Left ventricle myocardium superior (tissue), 1 donor: ENCODE measurements at places on chromosomes 7 and 10. TPM values are rescaled to one million over a fixed set of nuclear protein-coding genes. Genes with fewer than 3 reads are reported as not detected.

The NUTM2A gene
- total RNA-seq = 1.9 TPM

DNA sequence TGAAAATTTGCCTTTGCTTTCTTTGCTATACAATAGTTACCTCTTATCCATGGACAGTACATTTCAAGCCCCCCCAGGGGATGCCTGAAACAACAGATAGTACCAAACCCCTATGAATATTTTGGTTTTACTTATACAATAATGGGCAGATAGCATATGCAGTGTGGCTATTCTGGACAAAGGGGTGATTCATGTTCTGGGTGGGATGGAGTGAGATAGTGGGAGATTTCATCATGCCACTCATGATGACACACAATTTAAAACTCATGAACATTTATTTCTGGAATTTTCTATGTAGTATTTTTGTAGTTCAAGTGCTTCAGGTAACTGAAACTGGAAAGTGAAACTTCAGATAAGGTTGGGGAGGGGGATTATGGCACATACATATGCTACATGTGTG is 12.0 kb downstream of the STARD3NL start:
- no peak for DNase-seq

DNA sequence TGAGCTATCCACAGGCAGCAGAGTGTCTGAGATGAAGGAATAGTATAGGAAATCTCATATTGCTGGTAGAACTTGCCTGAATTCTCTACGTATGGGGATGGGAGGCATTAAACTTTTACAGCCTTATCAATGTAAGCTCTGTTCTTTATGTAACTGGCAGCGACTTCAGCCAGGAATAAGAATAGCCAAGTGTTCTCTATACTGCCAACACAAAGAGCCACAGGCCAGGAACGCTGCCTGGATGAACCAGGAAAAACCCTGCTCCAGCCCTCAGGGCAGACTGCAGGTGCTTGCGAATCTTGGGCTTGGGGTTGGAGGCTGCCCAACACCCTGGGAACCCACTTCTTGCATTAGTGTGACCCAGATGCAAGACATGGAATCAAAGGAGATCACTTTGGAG is 6.1 kb upstream of the OLAH start:
- no peak for DNase-seq

- no peak for DNase-seq
Observed at GRCh38 chr7:8382004-8382730, 51.2 kb upstream of the NXPH1 start.

The CCDC3 gene
- 2.4 TPM for total RNA-seq

- peak; percentile 26 for DNase-seq
Observed at GRCh38 chr7:87628780-87629569, 777 bp downstream of the RUNDC3B start.

DNA sequence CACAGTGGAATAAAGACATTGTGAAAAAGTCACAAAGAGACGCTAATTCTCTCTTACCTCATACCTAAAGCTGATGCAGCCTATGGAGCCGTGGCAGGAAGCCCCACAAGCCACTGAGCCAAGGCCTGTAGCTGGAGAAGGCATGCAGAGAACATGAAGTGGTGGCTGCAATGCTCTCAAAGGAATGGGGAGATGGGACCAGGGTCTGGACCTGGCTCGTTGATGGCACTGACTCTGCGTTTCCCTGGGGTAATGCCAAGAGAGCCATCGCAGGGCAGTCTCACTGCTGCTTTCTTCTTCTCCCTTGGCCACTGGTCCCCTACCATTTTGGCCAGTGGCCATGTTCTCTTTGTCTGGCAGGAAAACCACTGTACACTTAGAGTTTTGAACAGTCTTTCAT is 329.9 kb upstream of the ZMIZ1 start:
- no peak for DNase-seq

- DNase-seq = no peak
Observed at GRCh38 chr7:117859246-117859812, 13.9 kb downstream of the CTTNBP2 start.

DNA sequence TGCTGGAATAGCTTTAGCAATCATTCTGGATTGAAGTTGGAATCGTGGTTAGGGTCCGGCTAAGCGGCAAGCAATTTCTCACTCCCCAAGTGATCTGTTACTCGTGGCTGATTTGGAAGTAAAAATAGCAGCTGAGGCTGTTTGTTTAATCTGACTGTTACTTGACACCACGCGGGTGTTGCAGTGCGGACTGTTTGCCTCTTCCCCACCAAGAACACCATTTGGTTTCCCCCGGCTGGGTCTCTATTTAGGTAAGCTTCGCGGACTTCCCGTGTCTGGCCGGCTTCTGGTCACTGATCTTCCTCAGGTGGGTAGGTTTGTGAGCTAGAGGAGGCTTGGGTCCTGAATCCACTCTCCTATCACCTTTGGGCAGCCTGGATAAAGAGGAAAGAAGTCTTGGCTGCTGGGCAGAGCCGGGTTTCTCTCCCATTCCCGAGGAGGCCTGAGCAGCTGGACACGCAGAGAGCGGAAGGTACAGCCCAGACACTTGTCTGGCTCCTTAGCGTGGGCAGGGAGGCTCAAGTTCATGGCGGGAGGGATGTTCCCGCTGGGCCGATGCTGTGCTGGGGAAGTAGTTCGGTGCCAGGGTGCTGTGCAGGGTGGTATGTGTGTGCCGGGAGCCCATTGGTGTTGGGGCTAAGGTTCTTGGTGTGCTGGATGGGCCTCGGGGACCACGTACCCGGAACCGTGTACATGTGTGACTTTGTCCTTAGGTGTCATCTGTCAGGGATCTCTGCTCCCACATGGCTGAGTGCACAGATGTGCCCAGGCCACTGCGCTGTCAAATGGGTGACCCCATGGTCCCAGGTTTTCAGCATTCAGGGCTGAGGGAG is at the start of gene C10orf71:
TSS of gene C10orf71 (plus strand) at position 188 of the 833 bp plus-strand sequence. CDS start 23,376 bp downstream, outside the sequence.
- DNase-seq = peak; percentile 50

The BTBD16 gene
- not detected for total RNA-seq

The H2BK1 gene
- not detected for total RNA-seq

DNA sequence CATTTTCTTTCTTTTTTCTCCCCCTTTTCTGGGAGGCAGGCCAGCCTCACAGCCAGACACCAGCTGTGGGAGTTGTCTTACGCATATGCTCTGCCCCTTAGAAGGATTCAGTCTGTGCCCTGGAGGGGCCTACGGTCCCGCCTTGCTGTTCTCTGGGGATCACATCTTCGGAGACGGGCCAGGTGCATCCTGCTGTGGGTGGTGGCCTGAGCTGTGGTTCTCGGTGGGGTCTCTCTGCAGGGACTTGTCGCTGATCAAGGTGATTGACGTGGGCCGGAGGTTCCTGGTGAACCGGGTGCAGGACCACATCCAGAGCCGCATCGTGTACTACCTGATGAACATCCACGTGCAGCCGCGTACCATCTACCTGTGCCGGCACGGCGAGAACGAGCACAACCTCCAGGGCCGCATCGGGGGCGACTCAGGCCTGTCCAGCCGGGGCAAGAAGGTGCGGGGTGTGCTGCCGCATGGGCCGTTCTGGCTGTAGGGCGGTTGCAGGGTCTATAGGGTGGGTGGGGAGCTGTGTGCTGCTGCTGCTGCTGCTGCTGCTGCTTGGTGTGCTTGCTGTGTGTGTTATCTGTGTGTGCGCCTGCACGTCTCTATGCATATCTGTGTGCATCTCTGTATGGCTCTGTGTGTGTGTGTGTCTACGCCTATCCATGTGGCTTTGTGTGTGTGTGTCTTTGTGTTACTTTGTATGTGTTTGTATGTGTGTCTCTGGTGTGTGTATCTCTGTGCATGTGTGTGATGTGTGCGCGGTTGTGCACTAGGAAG is 17.9 kb downstream of the PFKFB3 start:
- peak; percentile 18 for DNase-seq

The GIMAP4 gene
- 40.2 TPM for total RNA-seq
